ENCODE measurements at places on chromosomes 5 and 9.

DNA sequence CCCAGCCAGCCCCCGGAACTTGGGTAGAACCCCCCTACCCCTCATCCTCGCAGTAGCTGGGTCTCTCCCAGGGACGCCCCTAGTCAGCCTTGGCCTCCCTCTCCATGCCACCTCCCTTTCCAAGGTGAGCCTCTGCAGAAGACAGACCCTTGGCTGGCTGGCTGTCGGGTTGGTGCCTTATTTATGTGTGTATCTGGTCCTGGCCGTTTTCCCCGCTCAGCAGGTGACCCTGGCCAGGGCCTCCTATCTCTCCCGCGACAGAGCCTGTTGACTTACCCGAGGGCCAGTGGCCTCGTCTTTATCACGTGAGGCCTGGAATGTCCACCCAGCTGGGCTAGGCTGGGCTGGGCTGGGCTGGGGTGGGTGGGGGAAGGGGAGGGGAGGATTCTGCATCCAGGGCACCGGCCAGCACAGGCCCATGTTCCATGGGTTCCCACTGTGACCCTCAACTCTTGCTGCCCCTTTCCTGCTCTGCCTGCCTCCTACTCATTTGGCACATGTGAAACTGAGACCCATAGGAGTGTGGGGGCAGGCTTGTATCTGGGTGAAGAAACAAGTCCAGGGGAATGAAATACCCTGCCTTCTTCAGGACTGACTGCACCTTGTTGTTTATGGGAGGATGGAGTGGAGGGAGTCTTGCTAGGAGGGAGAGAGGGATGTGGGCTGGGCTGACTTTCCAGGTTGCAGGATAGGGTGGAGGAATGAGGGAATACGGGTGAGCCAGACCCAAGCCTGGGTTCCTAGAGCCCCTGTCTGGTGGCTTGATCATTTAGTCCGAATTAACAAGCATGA, 3.1 kb downstream of the CXXC5 start:
- peak; percentile 20 for DNase-seq

DNA sequence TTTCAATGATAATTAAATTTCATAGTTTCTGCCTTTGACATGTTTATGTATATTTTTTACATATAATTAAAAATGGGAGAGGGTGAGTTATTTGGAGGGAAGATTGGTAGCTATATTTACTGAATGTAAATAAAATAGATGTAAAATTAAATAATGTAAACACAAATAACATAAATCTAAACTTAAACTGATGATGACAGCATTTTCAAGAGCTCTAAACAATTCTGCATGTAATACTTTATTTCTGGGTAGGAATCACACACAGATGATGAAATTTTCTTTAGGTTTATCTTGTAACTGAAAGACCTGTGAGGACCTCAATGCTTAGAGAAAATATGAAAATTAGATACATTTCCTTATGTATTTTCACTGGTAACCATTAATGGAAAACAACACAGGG, 42.2 kb upstream of the RIOK2 start:
- no peak for DNase-seq

GRCh38 chr5:112929336-112930081, 7.5 kb upstream of the REEP5 start:
- DNase-seq: peak; percentile 56

- DNase-seq: peak; percentile 75
These were observed 5.2 kb downstream of the MEF2C start for GRCh38 chr5:88877826-88878225.

DNA sequence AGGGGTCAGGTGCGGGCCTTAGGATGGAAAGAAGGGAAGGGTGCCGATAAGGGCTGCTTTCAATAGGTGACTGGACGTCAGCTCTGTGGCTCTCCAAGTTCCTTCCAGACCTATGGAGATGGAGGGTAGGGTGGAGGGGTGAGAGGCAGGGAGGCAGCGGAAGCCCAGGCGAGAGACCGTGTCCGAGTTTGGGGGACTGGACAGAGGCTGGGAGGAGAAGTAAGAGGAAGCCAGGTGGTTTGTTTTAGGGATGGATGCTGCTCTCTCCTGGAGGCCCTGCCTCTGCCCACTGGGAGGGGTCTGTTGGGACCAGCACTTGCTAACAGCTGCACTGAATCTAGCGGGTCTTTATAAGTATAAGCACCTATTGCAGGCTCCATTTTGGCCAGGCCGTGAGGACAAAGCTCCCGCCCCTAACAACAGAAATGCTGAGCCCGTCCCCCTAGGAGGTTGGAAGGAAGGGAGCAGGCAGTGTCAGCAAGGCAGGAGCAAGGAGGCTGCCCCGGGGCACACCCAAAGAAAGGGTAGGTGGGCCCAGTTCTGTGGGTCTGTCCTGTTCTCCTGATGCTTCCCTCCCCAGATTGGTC, 167.5 kb downstream of the DAB2IP start:
- no peak for DNase-seq

DNA sequence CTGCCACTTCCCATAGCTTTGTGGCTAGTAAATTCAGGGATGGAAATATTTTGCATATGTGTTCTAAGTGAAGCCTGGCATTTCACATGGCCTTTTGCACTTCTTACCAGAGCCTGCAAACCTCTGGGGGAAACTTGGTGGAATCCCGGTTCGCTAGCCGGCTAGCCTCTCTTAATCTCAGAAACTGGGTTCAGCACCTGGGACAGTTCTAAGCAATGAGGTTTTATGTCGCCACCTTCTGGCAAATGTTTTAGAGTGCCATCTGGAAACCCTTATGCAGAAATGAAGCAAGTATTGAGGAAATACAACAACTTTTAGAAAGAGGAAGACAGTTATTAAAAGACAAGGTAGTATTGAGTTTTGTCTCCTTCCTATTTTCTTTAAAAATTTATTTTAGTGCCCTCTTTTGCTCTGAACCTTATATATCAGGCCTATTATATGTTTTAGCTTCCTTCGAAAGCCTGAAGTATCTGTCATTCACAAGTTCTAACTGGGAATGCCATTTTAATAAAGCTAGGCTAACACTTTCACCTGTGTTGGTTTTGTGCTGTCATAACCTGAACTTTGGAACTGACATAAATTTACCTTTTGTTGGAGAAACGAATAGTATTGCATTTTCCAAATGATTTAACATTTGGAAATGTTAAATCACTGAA, 963 bp upstream of the HTR1A start:
- DNase-seq: peak; percentile 74

DNA sequence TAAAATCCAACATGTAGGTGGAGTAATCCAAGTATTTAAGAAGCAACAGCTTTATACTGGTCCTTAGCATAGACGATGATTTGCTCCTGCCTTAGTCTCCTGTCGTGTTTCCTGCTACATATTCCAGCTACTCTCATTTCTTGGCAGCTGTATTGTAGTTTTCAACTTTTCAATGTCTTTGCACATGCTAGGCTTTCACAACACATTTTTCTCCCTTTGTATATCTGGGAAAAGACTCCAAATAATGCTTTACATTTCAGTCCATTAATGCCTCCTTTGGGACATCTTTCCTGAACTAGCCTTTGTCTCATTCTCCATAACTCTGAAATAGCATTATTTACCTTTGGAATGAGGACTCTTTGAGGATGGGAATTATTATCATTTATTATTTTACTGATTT, 508.0 kb downstream of the PTPRD start:
- no peak for DNase-seq

DNA sequence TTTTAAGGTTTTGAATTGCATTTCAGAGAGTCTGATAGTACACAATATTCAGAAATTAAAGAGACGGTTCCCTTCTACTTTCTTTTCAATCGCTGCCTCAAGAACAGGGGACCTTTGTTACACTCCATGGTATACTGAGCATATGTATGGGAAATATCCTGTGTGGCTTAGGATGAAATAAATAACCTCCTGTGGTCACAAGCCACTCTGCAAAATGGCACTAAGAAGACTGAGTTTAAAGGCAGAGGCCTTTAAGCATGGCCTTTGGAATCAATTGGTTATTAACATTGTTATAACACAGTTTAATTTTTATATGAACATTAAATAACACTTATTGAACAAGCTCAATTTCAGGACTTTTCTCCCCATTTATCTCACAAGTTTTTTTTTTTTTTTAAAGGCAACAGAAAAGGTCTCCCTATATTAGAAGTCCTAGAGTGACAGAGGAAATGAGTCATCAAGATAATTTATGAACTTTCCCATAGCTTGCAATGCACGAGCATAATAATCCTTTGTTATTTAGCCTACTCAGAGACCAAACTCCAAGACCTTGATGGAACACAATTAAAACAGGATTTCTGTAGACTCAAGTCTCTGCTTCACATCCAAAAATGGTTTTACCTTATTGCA, 341.9 kb downstream of the TMEM167A start:
- peak; percentile 80 for DNase-seq
